ENCODE measurements at places on chromosomes 2 and 18. TPM values are rescaled to one million over a fixed set of nuclear protein-coding genes. Genes with fewer than 3 reads are reported as not detected.

TSPYL6 gene
- total RNA-seq = not detected

PLCL1 gene
- total RNA-seq = 23.7 TPM

CKAP2L gene
- 8.2 TPM for total RNA-seq

MPP4 gene
- total RNA-seq = 0.23 TPM

ACTG2 gene
- 2.6 TPM for total RNA-seq

KCNG3 gene
- total RNA-seq = 4.8 TPM

DYNAP gene
- not detected for total RNA-seq

EVX2 gene
- total RNA-seq = not detected

Measured in metanephros (tissue), 2 donors.